HS-27A (cell line): ENCODE measurements at places on chromosomes 2 and 18.
A peak's percentile ranks its signal among the peaks of the same experiment; 100 is the strongest.

DNA sequence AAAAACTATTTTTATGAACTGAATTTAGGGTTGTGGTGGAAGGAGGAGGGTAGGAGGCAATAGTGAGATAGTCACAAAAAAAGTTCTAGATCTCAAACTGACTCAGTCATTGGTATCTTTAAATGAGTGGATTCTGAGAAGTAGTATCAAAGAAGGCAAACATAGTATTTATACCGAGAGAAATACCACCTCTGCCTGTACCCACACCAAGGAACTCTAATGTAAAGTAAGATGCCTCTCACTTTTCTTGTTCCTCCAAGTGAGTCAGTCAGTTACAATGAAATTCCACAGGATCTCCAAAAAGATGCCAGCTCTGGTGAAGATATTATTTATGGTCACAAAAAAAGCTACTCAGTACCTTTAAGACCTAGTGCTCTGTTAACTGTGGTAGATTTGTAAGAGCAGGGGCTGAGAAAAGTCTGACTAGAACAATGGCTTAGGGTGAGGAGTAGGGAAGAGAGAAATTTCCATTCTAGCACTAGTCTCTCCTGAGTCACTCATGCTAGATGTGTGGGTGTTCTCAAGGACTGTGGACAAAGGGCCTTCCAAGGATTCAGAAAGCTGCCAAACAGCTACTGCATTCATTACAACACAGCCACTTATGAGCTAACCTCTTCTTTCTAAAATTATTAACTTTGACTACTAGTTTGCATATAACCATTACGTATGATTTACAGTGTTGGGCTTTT, 36.3 kb downstream of the YWHAQ start:
- DNase-seq = no peak

GRCh38 chr2:238882082-238882755, 34.3 kb downstream of the TWIST2 start:
- DNase-seq = no peak

DNA sequence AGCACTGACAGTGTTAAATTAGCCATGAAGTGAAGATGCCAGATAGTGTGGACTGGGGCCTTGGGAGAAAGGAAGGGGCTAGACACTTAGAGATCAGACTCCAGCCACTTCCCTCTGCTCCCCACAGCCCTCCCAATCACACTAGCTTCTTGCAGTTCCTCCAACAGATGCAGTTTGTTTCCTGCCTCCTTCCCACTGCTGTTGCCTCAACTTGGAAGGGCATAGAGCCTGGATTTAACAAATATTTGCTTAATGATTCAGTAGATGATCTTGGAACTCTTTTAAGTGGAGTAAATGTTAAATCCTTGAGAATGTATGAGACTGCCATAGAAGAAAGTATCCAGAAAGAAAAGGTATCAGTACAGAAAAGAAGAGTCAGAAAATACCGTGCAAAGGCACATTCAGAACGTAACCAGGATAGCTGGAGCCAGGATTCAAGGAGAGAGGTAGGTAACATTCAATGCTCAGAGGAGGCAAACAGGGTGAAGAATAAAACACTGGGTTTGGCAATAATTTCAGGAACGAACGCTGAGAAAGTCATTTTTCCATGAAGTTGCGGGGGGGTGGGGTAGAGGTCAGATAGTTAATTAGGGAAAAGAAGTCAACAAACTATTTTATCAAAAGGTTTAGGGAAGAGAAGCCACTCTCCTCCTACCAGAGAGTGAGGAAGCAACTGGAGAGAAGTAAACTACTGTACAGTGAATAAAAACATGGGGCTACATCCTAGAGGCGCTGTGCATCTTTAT, 1.3 kb upstream of the BZW1 start:
- peak; percentile 46 for DNase-seq

GRCh38 chr2:237012004-237012403, 73.7 kb upstream of the COPS8 start:
- no peak for DNase-seq

GRCh38 chr18:61727241-61728193, 165.3 kb downstream of the RNF152 start:
- no peak for DNase-seq

DNA sequence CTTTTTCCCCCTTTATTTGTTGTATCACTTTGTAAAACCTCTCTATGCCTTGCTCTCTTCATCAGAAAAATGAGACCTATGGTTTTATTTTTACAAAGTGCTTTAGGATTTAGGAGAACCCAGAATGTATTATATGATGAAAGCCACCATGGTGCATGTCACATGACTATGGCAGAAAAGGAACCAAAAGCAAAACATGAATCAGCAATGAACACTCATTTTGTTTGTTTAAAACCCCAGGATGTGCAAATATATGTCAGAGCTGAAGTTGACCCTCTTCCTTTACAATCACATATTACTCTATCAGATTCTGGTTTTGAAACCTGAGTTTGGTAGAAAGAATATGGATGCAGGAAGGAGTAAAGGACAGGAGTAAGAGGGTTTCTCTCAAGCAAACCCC, 70.0 kb downstream of the FIGN start:
- DNase-seq = no peak

GRCh38 chr2:84939426-84940087, 31.4 kb upstream of the KCMF1 start:
- DNase-seq = no peak

GRCh38 chr2:223642506-223642905, 40.3 kb upstream of the SCG2 start:
- DNase-seq = no peak

DNA sequence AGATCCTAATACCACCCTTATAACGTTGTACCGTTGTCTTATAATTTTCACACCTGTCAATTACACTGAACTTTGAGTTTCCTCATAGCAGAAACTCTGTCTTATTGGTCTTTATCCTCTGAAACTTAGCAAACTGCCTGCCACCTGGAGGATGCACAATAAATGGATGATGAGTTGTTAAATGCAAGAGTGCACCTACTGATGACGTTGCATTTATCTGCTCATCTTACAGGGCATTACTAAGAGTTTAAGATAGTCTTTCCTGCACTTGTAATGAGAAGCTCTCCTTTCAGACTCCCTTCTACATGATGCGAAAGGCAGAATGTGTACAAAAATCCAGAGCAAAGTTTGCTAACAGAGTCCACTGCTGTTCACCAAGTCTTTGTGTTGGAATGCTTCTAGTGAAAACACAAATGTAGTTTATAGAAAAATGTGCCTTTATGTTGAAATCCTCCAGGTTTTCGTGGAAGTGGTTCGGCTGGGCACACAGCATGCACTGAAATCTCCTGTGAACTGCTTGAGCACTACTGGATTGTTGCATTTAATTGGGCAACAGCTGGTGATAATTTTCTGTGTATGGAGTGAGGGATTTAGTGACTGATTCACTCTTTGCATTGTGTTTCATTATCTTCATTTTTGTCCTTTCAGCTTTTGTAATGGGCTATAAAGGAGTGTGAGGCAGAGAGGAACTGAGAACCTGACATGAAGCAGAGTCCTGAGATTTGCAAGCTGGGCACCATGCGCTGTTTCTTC, 665.8 kb upstream of the ID2 start:
- no peak for DNase-seq

- DNase-seq = peak; percentile 58
Measured at GRCh38 chr18:9513971-9514512, 38.7 kb downstream of the RALBP1 start.

- no peak for DNase-seq
Measured at GRCh38 chr2:6454286-6454990, 411.3 kb downstream of the CMPK2 start.

DNA sequence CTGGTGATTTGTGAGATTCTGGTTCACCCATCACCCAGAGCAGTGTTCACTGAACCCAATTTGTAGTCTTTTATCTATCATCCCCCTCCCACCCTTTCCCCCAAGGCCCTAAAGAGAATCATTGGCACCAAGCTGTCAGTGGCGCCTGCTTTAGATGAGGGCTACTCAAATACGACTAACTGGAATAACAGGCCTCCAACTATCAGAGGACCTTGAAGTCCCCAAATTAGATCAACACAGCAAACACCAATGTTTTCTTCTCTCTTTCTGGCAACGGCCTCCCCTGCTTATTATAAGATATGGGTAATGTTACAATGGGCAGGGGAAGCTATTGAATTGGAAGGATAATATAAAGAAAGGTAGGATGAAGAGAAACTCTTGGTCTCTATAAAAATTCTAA, 232.3 kb downstream of the SCG2 start:
- no peak for DNase-seq

GRCh38 chr2:60534892-60535684, 18.4 kb downstream of the BCL11A start:
- no peak for DNase-seq

DNA sequence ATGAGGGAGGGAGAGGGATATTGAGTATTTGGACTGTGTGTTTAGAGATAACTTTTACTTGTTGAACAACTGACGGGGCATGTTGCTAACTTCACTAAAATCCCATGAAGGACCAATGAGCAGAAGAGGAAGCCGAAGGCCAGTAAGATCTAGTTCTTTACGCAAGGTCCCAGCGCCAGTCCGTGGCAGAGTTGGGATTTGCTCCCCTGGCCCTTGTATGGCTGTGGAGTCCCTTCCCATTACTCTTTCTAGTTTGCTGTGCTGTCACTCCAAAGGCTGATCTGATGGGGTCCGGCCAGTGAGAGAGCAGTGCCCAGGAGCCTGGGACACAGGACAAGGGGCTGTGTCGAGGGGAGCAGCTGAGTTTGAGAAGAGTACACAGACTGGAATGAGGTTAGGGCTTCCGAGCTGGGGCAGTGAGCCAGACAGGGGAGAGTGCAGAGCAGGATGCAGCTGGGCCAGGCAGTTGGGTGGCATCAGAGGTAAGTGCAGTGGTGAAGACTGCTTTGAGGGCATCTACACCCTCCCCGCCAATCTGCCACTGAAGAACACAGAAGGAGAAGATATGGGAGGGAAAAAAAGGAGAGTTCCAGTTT, 692.9 kb upstream of the HS6ST1 start:
- DNase-seq = no peak

- DNase-seq = no peak
Measured at GRCh38 chr2:144441711-144442141, 78.2 kb downstream of the ZEB2 start.

GRCh38 chr2:12555012-12555645, 161.6 kb upstream of the TRIB2 start:
- peak; percentile 54 for DNase-seq

- no peak for DNase-seq
Measured at GRCh38 chr2:65420712-65421431, 11.5 kb downstream of the SPRED2 start.

- DNase-seq = no peak
Measured at GRCh38 chr2:189297446-189297845, 117.9 kb upstream of the COL5A2 start.

DNA sequence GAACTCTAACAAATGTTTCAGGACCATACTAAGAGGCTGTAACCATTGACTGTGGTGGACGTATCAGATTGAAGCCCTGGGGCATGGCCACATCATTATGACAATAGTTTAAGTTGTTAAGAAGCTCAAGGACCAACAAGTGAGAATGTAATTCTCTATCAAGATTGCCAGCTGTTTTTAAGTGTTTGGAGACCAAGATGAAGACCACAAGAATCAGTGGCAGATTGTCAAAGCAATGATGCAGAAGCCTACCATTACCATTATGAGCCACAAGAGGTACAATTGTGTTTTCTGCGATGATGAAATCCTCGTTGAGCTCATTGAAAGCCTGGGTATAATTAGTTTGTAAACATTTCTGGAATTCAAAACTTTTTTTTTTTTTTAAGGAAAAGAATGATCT, 261.1 kb upstream of the ZEB2 start:
- no peak for DNase-seq

- DNase-seq = no peak
Measured at GRCh38 chr2:69188182-69188900, 175.4 kb downstream of the ANTXR1 start.

DNA sequence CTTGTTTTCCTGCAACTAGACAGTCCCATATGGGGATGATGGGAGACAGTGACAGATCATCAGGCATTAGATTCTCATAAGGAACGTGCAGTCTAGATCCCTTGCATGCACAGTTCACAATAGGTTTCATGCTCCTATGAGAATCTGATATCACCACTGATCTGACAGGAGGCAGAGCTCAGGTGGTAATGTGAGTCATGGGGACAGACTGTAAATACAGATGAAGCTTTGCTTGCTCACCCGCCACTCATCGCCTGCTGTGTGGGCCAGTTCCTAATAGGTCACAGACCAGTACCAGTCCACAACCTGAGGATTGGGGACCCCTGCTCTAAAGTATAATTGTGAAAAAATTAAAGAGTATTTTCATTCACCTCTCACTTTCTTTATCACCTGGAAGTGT, 23.6 kb upstream of the RAB1A start:
- DNase-seq = no peak
